ENCODE measurements at places on chromosomes 16 and 17.

DNA sequence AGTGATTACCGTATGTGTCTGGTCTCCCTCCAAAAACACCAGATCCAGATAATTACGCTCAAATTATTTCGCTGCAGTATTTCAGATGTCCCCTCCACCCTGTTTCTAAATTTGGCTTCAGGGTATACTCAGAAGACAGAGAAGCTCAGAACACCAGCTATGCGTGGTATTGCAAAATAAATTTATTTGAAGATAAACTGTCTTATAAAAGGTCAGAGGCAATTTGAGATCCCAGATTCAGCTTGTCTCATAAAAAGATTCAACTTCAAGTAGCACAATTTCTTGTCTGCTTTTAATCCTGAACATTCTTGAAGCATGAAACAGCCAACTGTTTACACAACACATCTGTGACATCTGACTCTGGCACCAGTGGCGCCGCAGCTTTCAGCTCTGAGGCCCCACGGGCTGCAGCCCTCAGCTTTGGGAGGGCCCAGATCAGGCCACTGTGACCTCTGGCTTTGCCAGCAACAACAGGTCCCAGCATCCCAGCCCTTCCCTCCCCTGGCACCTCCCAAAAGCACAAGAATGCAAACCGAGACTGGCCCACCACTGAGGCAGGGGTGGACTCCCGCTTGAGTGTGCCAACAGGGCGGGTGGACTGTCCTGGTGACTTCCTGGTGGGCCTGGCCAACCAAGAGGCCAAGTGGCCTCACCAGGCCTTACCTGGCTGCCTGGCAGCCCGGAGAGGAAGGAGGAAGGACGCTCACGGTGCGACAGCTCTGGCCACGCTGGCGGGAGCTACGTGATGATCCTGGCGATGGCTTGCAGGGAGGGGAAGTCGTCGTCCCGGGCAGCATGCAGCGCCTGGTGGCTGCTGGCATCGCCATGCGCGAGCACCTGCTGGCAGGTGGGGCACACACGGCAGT is 8.0 kb downstream of the SYNGR3 start:
- no peak for DNase-seq

GRCh38 chr16:89925596-89926079 is 2.5 kb downstream of the TUBB3 start:
- no peak for DNase-seq

GRCh38 chr17:81837641-81838040 is 2.8 kb upstream of the PPP1R27 start:
- DNase-seq: no peak

GRCh38 chr17:50889528-50890118 is 23.5 kb upstream of the TOB1 start:
- DNase-seq: no peak

DNA sequence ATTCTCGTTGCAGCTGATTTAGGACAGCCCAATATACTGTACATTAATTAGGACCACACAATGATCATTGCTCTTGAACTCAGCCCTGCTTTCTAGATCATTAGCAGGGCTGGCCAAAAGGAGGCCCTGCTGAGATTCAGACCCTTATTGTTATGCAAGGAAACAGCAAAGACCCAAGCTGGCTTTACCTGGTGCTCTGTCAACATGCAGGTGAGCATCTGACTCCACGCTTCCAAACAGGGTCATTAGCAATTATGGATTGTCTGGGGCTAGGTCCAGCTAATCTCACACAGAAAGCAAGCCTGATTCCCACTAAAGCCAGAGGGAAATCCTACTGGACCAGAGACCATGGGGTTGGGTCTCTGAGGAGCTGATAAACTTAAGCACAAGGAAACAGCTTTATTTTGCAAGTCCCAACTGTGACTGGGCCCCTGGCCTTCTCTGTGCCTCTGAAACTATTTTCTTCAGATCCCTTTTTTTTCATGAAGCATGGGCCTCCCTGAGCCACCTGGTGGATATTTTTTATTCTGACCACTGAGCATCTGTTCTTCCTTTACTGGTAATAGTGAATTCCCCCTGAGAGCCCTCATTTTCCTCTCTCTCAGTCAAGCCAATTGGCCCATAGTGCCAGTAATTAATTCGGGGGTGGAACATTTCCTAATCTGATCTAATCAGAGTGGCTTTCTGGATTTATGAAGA is 236.1 kb downstream of the GRIN2A start:
- DNase-seq: no peak

DNA sequence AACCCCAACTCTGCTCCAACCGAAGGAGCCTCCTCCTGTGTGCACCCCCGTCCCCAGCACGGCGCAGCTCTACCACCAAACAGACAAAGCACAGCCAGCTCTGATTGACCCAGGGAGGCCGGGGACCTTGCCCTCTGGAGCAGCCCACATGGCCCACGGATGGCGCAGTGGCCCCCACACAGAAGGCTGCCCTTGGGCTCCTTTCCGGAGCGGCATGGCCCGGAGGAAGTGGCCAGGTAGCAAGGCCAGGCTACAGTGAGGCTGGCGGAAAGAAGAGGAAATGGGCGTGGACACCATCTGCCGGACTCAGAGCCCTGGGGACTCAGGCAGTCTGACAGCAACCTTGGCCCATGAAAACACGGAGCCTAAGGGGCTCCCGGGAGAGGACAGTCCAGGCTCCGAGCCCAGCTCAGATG is 19.9 kb upstream of the ZC3H18 start:
- no peak for DNase-seq
